H9 (cell line): ENCODE measurements at places on chromosomes 13 and 19. TPM values are rescaled to one million over a fixed set of nuclear protein-coding genes. Genes with fewer than 3 reads are reported as not detected.

DNA sequence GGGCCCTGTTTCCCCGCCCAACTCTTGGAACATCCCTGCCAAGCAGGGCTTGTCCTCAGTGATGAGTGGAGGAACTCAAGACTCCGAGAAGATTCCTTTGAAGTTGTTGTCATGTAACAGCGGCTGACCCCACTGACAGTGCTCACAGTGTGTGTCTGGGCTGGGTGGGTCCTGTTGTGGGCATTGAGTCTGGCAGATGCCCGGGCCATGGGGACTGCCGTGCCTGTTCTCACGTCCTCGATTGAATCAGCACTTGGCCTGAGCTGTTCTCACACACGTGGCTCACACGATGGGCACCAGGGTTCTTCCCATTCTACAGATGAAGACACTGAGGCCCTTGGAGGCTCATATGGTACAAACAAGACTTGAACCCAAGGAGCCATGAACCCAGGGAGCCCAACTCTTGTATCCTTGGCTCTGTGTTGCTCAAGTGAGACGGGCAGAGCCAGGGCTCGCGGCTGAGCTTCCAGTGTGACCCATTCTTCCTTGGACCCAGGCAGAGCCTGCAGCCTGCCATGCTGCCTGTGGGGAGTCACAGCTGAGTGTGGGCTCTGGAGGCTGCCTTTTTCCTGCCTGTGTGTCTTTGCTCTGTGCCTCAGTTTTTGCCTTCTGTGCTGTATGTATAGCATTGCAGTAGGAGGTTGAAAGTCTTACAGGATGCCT lies 8.6 kb upstream of the EPN1 start:
- H3K36me3 ChIP-seq: peaks cover 73% of the 10 kb centered on the region
- H3K27me3 ChIP-seq: no peaks in the 10 kb centered on the region
- no peak for DNase-seq
- no peak overlapping the region for H3K4me3 ChIP-seq

- H3K27ac ChIP-seq: no peak overlapping the region
- H3K27me3 ChIP-seq: no peaks in the 10 kb centered on the region
- no peaks in the 10 kb centered on the region; the same call in 2 of the 3 replicates for H3K36me3 ChIP-seq
- no peak for DNase-seq
- no peaks in the 10 kb centered on the region; the same call in 1 of the 2 replicates for H3K4me1 ChIP-seq
Measured at GRCh38 chr13:109792416-109793059, 6.2 kb upstream of the IRS2 start.

CYP4F2 gene
- not detected in 2 replicates for total RNA-seq

ZNF813 gene
- total RNA-seq: 17.3 TPM in 2 replicates

- DNase-seq: no peak
- no peak overlapping the region for H3K27ac ChIP-seq
- no peaks in the 10 kb centered on the region for H3K27me3 ChIP-seq
- H3K36me3 ChIP-seq: no peaks in the 10 kb centered on the region
Measured at GRCh38 chr13:40933508-40934204, 85.5 kb downstream of the ELF1 start.

- no peaks in the 10 kb centered on the region for H3K4me1 ChIP-seq
- no peak overlapping the region for H3K4me3 ChIP-seq
- no peak overlapping the region for H3K27ac ChIP-seq
Measured at GRCh38 chr19:1913781-1914577, 8.8 kb downstream of the ADAT3 start.

ZNF154 gene
- 17.6 and 18.7 TPM in 2 replicates for total RNA-seq

GRCh38 chr13:101346942-101347728 lies 69.2 kb downstream of the NALCN start:
- H3K4me3 ChIP-seq: no peak overlapping the region
- no peaks in the 10 kb centered on the region for H3K36me3 ChIP-seq
- no peaks in the 10 kb centered on the region for H3K27me3 ChIP-seq

- H3K27ac ChIP-seq: no peak overlapping the region
- H3K4me3 ChIP-seq: no peak overlapping the region
- DNase-seq: no peak
- no peaks in the 10 kb centered on the region; the same call in 1 of the 2 replicates for H3K27me3 ChIP-seq
- H3K4me1 ChIP-seq: peaks cover 23% of the 10 kb centered on the region
- no peaks in the 10 kb centered on the region for H3K36me3 ChIP-seq
Measured at GRCh38 chr13:40345149-40345514, 321.3 kb downstream of the FOXO1 start.

DNA sequence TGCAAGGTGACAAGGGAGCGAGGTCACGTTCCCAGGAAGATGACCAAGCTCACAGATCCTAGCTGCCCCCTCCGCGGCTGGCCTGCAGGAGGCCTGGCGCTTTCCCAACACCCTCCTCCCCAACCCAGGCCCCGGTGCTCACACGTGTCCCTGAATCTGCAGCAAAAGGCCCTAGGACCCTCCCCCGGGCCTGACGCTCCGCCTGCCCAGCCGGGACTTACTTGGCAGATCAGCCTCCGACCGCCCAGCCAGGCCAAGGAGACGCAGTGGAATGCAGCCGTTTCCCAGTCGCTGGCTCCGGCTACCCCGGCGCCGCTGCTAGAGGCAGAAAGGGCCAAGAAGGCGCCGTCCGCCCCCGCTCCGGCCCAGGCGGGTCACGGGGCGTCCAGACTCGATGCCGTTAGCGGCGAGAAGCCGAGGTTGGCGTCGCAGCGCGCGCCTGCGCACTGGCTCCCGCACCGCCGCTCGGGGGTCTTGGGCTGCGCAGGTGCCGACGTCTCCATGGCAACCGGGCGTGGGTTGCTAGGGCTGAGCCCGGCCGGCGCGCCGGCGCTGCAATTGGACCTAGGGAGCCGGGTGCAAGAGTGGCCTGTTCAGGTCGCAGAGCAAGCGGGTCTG lies at the start of gene PNMA8A:
Gene PNMA8A (minus strand): TSS at position 448 of the 618 bp plus-strand sequence. CDS start 528 bp downstream, outside the sequence.
- peak within 1 kb of the TSS; percentile 72 for H3K4me3 ChIP-seq
- no peaks in the 10 kb centered on the region for H3K4me1 ChIP-seq
- H3K36me3 ChIP-seq: peaks cover 42% of the 10 kb centered on the region
- peak; percentile 95 for DNase-seq

DNA sequence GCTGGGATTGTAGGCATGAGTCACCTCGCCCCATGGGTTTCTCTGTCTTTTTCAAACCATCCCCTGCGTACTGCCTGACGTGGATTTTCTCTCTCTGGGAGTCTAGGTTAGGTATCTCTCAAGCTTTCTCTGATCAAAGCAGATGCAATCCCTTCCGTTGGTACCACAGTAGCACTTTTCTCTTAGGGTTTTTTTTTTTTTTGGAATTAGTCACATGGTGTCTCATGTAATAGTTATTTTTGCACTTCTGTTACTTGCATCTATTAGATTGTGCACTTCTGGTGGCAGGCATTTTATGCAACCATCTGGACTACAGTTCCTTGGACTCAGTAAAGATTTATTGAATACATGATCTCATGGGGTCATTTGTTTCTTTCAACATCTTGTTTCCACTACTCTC lies 72.1 kb downstream of the GPC6 start:
- H3K4me1 ChIP-seq: no peaks in the 10 kb centered on the region
- H3K36me3 ChIP-seq: no peaks in the 10 kb centered on the region
- no peak overlapping the region for H3K4me3 ChIP-seq
- no peaks in the 10 kb centered on the region for H3K27me3 ChIP-seq
- no peak for DNase-seq
- H3K27ac ChIP-seq: no peak overlapping the region
